ENCODE measurements at places on chromosomes 12 and 14.

DNA sequence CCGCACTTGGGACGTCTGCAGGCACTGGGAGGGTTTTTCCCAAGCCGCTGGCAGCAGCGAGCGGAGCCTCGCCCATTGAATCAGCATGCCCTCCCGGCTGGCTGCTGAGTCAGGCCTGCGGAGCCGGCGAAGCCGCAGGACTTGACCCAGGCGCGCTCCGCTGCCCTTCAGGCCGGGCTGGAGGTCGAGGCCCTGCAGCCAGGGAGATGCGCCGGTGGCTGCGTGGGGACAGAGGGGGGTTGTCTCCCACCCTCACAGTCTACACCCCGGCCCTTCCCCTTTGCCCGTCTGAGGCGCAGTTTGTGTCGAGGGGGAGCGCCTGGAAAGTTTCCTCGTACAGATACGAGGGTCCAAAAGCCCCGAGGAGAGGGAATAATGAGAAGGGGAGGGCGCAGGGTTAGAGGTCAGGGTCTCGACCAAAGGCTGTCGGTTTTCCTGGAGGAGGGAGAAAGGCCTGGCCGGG lies 759 bp upstream of the KLC1 start:
- peak; percentile 81 for DNase-seq

GRCh38 chr12:75862692-75863471 lies 168.7 kb downstream of the PHLDA1 start:
- peak; percentile 89 for DNase-seq

DNA sequence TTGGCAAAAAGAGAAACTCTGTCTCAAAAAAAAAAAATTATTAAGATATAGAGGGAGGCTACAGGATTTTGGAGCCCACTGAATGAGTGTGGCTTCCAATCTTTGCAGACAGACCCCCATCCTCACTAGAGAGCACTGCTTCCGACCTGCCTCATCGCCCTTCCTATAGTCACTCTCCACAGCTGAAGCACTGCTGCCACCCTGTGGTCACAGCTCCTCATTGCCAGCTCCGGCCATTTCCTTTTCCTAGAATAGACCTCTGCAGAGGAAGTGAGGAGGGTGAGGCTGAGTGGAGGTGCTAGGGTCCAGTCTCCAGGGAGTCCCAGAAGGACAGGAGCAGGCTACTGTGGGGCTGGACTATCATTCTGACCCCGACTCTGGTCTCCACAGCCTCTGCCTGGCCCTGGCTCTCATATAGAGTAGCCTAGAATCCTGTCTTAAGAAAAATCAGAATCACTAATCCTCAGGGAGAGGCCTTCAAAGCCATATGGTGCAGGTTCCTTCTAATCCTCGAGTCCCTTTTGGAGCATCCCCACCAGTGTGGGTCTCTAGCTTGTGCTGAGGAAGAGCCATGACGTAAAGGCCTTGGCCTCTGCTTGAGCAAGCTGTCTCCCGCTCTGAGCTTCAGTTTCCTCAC lies 1.4 kb upstream of the NPFF start:
- peak; percentile 74 for DNase-seq

DNA sequence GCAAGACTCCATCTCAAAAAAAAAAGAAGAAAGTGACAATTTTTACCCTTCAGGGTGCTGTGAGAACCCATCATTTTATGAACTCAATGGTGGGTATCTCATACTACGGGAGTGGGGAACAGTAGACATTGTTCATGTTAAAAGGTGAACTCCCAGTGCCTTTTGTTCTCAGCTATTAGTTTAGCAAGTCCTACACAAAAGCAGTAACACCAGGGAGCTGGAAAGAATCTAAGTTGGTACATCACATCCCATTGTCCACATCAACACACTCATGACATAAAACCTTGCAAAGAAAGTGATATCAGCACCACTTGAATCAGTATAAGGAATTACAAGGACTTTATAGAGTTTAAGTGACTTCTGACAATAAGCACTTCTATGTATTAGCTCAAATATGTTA lies 47.4 kb upstream of the ABCC9 start:
- no peak for DNase-seq

DNA sequence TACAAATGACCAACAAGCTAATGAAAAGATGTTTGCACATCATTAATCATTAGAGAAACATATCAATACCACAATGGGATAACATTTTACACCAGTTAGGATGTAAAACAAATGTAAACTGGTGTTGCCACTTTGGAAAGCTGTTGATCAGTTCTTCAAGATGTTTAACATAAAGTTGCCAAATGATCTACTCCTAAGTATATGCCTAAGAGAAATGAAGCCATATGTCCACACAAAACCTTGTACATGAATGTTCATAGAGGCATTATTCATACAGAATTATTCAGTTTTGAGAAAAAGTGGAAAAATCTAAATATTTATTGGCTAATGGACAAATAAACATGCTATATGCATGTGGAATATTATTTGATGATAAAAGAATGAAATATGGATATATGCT lies 136.9 kb upstream of the KITLG start:
- DNase-seq = no peak

DNA sequence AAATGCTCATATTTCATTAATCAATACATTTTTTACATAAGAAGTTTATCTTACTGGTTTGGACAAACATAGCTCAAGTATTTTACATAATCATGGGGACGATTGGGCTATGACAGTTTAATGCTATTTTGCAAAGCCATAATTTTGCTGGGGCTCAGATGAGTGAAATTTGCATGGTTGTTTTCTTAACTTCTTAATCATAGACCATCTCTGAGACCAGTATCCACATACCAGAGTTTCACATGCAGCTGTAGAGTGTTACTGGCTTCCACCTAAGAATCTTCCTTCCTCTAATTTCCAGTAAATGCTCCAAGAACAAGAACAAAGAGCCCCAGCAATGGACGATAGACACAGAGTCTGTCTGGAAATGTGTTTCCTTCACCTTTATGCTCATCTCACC lies 303.0 kb upstream of the TMEM132C start:
- no peak for DNase-seq

DNA sequence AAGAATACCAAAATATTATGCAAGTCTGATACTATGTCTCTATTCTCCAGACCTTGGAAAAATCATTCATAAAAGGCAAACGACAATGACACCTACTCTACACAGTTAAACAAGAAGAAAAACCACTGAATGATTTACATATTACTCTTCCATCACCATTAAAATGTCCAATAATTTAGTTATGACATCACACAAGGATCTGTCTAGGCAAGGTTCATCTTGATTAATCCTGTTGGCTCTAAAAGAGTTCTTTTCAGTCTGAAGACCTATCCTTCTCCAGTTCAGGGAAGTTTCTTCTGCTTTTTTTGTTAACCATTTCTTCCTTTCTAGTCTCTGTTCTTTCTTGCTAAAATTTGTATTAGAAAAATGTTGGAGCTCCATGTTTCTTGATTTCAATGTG lies 64.0 kb downstream of the OSBPL8 start:
- DNase-seq = no peak

DNA sequence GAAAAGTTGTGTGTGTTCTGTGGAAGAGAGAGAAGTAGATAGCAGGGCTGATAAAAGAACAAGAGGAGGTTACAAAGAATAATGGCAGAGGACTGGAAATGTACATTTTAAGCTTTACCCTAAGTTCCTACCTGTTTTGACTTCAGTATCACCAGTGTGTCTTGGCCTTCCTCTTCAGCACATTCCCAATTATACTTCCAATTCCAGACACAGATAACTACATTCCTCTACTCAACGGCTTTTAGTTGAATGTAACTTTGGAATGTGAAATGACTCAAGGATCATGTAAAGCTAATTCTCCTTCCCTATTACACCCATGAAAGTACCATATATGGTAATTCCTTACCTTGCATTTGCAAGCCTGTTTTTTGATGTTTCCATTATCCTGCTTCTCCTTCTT lies 5.0 kb downstream of the MGST1 start:
- DNase-seq = peak; percentile 44

DNA sequence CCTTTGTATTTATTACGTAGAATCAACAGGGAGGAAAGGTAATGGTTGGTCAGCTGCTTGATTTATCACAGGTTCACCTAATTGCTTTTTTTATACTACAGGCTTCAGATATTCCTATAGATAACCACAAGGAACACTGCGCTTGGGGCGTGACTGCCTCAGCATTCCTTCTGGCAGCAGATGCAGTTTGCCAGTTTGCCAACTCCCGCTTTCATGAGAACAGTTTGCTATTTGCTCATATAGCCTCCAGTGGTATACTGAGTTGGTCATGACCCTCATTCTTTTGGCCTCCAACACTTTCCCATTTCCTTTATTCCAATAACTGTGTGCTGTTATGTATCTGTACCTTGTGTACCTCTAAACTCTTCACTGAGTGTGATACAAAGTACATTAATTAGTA lies 38.6 kb upstream of the ACSM4 start:
- no peak for DNase-seq

- peak; percentile 64 for DNase-seq
Observed at GRCh38 chr12:93154753-93155480, 222.8 kb upstream of the NUDT4 start.

GRCh38 chr14:102184316-102185035 lies 44.8 kb downstream of the WDR20 start:
- DNase-seq = no peak

- DNase-seq = no peak
Observed at GRCh38 chr12:41681898-41682297, 462.8 kb downstream of the GXYLT1 start.

DNA sequence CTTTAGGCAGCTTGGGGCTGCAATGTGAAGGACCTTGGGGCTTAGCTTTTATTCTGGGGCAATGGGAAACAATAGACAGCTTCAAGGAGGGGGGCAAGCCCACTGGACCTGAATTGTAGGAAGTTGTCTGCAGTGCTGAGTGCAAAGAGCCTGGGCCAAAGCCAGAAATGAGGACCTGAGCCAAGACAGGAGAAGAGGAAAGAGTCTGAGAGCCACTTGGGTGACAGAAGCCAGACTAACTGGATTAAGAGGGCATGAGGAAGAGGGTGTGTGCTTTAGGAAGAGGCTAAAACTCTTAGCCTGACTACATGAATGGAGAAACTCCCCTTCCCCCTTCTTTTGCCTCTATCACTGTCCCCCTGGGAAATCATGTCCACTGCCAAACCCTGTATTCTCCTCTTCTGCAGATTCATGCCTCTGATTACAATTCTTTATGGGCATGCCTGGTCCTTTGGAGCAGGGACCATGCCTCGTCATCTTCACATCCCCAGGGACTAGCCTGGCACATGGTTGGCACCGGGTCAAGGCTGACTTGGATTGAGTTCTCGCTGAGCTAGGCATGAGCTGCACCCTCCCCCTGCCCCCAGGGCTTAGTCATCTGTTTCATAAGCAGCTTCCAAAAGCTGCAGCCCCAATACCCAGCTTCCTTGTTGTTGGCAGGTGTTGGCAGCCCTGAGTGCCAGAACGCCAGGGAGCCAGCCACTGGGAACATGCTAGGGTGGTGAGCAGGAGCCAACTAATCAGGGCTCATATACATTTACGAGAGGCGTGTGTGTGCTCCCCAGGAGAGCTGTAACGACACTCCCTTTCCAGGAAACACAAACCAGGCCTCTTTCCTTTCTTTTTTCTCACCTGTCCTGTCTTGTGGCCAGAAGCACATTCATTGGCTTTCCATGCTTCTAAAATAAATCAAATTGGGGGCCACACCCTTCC lies 27.7 kb upstream of the JDP2 start:
- peak; percentile 63 for DNase-seq

DNA sequence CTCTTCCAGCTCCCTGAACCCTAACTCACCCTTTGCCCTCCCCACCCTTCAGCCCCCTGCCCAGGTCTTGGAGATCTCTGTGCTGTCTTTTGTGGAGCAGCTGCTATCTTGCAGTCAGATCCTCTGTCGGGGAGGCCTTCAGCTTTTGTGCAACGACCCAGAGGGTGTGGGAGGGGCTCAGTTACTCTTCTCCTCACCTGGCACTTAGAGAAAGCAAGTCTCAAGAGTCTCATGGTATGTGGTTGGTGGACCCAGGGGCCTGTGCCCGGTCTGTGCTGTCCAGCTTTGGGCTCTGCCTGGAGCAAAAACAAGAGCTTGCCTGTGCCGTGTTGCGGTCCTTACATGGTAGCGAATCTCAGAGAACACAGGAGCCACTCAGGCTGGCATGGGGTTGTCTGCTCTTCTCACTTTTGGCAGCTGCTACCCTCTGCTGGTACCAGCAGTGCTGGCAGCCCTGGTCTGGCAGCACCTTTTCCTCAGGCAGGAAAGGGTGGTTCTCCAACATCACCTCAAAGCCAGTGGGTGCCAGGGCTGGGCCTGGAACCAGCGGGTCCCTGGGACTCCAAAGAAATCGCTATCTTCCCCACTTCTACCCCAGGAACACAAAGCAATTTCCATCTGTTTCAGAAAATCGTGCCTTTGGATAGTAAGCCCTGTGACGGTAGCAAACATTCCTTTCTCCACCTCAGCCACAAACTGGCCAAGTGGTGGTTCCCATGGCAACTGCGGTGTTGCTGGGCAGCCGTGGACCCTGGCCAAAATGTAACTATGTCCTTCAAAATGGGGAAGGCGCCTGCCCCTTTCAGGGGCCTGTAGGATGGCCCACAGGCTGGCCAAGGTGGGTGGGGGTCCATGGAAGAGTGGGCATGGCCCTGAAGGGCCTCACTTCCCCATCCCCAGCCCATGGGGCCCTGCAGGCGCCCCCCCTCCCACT lies 90.0 kb downstream of the RIN3 start:
- DNase-seq = peak; percentile 71

GRCh38 chr14:101334656-101335055 lies 226.6 kb upstream of the DIO3 start:
- no peak for DNase-seq

DNA sequence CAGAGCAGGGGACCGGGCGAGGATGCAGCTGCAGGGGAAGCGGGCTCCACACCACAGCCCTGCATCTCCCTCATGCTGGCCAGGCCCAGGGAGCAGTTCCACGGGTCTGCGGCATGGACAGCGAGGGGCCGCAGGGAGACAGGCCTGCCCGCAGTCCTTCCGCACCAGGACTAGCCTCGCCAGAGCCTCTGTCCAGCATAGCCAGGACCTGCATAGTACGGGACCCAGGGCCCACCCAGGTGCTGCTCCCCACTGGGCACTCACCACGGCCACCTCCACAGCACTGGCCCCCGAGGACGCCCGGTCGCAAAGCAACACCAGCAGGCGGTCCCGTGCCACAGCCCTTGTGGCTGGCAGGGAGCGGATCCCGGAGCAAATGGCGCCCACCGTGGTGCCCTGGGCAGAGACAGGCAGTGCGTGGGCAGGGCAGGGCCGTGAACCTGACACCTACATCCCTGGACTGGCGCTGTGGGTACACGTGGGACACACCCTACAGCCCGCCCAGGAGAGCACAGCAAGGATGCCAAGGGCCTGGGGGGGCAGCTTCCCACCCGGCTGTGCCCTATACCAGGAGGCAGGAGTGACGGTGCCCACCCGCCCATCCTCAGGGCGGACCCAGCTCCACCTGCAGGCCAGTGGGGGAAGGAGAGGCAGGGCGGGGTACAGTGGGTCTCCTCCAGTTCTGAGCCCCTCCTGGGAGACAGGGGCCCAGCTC lies 23.8 kb downstream of the JAG2 start:
- no peak for DNase-seq

- no peak for DNase-seq
Observed at GRCh38 chr12:104189915-104190555, 25.5 kb upstream of the TXNRD1 start.
